Caki2 (cell line): ENCODE measurements at places on chromosomes 16 and 17.

DNA sequence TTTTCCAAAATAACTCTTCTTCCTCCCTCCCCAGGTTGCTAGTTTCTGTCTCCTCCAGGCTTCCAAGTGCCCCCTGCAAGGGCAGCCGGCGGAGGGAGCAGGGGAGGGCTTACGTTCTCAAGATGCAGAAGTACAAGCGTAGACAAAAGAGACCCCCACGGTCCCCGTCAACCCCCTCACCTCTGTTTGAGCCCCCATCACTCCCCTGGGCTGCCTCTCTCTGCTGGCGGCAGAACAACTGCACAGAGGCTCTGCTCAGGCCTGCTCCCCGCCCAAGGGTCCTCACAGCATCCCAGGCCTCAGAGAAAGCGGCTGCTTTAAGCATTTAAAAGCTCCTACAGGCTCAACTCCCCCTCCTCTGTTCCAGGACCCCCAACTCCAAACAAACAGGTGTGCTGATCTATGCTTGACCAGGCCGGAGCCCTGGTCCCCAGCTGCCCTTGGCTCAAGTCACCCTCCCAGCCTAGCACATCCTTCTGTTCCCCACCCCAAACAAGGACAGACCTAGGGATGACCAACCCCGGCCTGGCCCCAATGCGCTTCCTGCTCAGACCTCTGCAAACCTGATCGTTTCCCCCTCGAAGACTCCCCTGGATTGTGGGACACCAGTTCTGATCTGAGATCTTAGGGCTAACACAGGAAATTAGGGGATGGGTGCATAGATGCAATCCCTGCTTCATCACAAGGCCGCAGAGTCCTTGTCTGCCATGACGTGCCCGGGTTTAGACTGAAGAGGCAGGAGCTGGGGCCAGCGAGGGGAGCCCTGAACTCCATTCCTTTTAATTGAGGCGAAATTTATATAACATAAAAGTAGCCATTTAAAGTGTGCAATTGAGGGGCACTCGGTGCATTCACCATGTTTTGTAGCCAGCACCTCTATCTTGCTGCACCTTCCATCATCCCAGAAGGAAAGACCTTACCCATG lies 17.2 kb upstream of the RBFOX3 start:
- no peak for DNase-seq

DNA sequence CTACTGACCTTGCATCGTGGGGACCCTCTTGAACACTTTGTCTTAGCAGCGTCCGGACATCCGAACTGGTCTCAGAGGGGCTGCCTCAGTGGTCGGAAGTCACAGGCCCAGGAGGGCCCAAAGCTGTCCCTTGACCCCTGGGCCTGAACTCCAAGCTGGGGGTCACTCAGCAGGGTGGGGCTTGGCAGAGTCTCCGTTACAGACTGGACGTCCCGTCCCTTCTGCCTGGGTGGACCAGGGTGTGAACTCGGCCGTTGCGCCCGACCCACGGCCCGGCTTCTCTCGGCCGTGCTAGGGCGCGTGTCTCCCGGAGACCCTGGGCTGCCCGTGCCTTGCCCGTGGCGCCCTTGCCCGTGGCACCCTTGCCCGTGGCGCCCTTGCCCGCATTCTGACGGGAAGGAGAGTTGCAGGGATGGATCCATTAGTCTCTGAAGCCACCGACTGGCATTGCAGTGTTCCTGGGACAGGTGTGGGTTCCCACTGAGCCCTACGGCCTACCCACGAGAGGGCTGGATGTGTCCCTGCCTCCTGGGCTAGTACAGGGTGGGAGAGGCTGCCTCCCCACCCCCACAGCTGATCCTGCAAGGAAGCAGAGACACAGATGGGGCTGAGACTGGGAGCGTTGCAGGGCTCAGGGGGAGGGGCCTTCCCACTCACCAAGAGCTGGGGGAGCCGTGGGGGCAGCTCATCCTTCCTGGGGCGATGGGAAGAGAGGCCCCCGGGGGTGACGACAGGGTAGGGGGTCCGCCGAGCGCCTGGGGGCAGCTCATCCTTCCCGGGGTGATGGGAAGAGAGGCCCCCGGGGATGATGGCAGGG lies 4.9 kb downstream of the CACNA1H start:
- no peak for DNase-seq

- DNase-seq, result no peak
Observed at GRCh38 chr17:42310787-42311215, 22.5 kb downstream of the STAT5A start.

- DNase-seq, result no peak
Observed at GRCh38 chr17:13036751-13037150, 18.9 kb upstream of the ELAC2 start.

DNA sequence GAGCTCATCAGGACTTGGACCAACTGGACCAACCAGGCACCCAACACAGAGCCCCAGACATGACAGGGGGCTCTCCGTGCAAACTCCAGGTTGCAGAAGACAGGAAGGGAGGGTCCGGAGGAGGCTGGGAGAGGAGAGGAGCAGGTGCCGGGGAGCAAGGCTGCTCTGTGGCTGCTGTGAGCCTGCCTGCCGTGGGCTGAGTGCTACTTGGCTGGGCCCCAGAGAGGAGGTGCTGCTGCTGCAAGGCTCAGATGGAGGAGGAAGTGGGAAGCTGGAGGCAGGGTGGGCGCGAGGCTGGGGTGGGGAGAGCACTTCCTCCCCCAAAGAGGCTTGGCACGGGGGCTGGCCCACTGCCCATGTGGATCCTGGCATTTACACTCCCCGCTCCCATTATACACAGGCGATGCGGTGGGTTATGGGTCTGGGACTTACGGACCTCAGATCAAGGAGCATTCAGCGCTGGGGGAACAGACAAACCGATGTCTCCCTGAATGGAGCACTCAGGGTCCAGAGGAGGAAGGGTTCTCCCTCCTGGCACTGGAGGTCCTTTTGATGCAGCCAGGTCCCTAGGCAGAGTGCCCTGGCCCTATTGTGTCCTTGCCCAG lies 15.9 kb downstream of the EPOP start:
- no peak for DNase-seq

GRCh38 chr17:8728971-8729370 lies 15.7 kb downstream of the CCDC42 start:
- DNase-seq, result no peak

DNA sequence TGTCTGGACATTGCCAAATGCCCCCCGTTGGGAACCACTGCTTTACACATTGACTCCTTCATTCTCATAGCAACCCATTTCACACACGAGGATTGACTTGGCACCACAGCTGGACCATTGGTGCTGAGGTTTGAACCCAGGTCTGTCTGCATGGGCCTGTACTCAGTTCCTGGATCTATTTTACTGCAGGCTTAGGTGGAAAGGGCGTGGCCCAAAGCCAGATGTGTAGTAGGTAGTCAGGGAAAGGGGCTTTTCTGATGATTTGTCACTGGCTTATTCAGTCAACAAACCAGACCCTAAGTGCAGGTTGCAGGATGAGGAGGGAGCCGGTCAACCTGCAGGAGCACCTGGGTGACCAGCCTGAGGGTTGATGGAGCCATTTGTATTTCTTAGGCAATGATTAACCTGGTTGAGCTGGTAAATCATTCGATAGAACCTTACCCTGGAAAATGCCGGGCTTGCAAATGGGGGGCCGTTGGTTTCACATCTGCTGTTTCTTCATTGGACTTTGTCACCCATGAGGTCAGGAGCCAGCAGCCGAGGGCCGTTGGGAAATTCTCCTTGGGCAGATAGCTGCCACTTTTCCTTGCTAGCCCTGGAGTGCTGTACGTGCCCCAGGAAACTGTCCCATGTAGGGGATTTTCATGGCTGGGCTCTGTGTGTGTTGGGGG lies 104.4 kb downstream of the CMIP start:
- peak; percentile 88 for DNase-seq

DNA sequence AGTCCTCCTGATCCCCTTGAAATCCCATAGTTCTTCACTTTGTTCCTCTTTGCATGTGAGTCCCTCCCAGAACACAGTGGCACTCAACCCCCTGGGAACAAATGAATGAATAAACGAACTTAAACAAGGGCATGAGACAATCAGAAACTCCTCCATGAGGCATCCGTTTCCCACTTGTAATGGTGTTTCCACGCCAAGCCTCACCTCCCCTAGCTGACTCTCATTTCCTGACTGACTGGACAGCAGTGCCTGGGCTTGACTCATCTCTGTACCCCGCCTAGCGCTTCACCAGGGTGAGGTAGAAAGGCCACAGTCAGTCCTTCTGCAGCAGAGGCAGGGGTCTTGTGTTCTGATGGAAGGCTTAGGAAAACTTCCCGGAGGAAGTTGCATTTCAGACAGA lies 14.2 kb downstream of the KIF1C start:
- no peak for DNase-seq

DNA sequence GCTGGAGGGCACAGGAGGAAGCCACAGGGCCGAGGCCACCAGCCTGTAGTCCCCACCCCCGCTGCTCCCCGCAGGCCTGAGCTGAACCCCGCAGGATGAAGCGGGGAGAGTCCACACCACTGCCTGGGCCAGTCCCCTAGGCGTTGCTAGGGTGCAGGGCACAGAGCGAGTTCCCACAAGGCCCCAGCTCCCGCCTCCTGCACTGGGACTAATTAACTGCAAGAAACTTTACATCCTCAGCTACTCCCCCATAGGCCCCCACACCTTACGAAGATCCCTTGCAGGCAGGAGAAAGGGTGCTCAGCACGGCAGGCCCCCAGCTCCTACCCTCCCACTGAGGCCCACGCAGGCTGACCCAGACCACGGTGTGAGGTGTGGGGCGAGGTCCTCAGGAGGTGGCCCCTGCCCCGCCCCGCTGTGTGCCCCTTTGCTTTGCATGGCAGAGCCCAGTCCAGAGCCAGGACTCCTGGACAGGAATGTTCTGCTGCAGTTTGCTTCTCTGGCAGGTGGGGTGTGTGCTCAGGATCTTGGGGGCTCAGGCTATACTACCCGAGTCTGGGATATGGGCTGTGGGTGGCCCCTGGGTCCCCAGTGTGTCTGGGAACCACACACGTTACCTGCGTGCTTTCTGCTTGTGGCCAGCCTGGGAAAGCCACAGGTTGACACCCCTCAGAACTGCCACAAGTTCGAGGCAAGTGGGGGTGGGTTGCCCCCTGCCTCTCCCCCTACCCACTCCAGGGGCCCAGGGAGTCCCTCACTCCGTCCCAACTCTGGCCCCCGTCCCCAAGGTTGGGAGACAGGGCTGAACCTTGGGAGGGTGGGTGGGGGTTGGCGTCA lies 1.2 kb downstream of the GNG13 start:
- no peak for DNase-seq

- DNase-seq, result no peak
Observed at GRCh38 chr17:58335779-58336455, 7.3 kb upstream of the TSPOAP1 start.

GRCh38 chr17:1764284-1764683 lies 2.4 kb downstream of the SERPINF1 start:
- no peak for DNase-seq

DNA sequence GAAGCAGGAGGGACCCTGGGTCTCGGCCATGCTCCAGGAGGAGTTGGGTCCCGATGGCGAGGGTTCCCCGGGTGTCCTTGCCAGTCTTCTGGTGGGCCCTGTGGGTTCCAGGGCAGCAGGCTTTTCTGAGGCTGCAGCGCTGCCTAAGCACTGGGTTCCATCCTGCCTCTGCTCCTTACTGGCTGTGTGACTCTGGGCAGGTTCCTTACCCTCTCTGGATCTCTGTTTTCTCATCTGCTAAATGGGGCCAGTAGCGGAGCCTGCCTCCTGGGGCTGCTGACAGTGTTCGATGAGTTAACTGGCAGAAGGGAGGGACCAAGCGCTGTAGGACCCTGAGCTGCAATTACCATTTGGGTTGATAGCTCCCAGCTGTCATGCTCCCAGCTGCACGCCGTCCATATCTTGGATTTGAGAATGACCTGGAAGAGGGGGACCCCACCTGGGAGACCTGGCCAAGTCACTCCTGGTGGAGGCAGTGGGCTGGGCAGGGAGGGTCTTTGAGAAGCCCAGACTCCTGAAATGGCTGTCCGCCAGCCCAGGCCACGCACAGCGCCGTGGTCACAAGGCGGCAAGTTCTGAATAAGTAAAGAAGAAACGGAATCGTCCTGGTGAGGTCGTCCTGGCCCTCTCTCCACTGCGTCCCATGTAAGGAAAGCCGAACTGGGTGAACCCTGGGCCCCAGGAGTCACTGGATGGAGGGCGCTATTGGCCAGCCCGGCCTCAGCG lies 47.2 kb upstream of the GSE1 start:
- DNase-seq, result no peak

GRCh38 chr17:7215136-7215638 lies 4.4 kb downstream of the DLG4 start:
- DNase-seq, result no peak

- no peak for DNase-seq
Observed at GRCh38 chr17:36034127-36034526, 16.4 kb upstream of the CCL23 start.

- no peak for DNase-seq
Observed at GRCh38 chr17:9907131-9907530, 2.1 kb upstream of the RCVRN start.

- peak; percentile 93 for DNase-seq
Observed at GRCh38 chr16:3945751-3946603, 65.5 kb upstream of the CREBBP start.

DNA sequence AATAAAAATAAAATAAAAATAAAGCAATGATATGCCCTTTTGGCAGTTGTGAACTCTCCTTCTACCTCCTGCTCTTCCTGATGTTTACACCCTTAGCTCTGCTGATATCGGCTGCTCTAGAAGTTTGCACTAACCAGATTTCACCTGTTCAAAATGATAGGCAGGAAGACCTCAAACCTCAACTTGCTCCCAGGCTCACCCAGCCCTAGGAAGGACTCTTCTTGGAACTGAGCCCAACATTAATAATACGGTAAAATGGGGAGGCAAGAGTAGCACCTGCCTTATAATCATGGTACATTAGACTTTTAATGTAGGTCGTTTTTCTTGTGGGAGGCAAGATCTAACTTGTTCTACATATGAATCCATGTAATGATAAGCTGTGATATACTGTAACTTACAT lies 61.2 kb upstream of the MED13 start:
- DNase-seq, result no peak

DNA sequence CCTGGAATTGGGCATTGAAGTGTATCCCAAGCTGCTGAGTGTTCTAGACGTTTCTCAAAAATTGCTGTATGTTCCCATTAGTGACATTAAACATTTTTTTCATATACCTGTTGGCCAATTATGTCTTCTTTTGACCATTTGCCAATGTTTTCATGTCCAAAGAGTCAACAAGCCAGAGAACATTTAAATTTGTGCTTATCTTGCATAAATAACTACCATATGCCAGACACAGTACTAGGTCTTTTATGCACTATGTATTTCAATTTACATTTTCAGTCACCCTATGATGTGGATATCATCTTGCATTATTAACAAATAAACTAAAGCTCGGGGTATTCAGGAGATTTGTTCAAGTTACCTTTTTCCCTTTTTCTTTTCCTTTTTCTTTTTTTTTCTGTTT lies 632.9 kb upstream of the C16orf82 start:
- no peak for DNase-seq
